Activated CD4-positive, alpha-beta T cell treated with anti-CD3 and anti-CD28 coated beads for 1 hour (primary cell): ENCODE measurements at places on chromosomes 5 and 9.
A peak's percentile ranks its signal among the peaks of the same experiment; 100 is the strongest.

DNA sequence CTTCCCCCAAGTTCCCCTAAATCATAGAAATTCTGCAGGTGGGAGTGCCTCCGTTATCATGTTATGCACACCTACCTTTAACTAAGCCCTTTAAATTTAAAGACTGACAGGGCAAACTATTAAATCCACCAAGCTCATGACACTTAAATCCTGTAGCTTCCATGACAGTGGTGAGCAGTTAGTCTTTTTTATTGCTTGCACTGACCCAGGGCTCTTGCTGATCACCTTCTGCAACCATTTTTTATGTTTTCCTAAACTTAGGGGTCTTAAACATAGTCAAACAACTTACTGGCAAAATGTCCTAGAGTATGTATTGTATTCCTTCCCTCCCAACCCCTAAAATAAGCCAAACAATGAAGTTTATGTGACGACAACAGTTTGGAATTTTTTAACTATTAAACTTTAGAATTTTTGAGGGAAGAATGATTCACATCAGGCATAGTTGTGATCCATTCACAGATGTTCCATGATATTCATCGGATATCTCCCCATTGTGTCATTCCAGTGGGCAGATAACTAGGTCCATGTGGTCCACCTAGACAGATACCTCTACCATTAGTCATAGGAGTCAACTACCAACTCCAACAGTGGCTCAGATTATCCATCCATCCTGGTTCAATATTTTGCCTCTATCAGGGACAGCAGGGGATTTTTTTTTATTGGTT is 283.1 kb downstream of the ADAMTS6 start:
- DNase-seq: no peak

GRCh38 chr5:126055348-126055729 is 367.9 kb upstream of the GRAMD2B start:
- DNase-seq: no peak

GRCh38 chr5:84783003-84783402 is 398.3 kb upstream of the EDIL3 start:
- DNase-seq: no peak

DNA sequence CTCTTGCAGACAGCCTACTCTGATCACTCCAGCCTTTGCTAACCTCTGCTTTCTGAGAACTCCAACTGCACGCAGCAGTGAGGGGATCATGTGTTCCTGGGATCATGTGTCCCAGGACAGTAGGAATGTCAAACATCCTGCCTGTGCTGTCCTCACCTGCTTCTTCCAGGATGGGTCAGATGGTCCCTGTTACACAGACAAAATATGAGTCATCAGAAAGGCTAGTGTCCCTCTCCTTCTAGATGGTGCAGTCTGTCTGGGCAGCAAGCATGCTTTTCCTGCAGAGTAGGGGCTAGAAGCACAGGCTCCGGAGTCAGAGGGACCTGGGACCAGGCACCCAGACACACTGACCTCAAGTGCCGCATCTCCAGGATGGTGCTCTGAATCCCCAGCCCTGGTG is 20.1 kb upstream of the SLC25A48 start:
- DNase-seq: no peak

- DNase-seq: no peak
These were observed 598.4 kb downstream of the CHSY3 start for GRCh38 chr5:130502702-130503101.

DNA sequence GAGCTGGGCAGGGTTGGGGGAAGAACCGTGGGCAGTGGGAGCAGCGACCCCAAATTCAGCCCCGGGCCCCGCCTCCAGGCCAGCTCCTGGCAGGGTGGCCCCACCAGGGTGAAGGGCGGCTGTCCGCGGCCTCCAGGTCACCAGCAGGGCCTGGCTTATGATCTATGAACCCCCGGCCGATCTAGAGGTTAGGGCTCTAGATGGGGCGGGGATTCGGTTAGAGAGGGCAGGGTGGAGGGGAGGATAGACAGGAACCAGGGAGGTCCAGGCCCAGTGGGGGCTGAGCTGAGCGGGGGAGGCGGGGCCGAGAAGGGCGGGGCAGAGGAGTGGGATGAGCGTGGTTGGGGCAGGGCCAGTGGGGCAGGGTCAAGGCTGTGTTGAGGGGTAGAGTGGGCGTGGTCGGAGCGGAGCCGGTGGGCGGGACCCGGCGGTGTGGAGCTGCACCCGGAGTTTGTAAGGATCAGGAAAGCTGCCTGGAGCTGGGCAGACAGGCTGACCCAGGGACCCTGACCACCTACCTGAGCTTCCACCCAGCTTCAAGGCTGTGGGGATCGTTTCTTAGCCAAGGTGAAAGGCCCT is 29.3 kb upstream of the OBP2B start:
- DNase-seq: peak; percentile 24

DNA sequence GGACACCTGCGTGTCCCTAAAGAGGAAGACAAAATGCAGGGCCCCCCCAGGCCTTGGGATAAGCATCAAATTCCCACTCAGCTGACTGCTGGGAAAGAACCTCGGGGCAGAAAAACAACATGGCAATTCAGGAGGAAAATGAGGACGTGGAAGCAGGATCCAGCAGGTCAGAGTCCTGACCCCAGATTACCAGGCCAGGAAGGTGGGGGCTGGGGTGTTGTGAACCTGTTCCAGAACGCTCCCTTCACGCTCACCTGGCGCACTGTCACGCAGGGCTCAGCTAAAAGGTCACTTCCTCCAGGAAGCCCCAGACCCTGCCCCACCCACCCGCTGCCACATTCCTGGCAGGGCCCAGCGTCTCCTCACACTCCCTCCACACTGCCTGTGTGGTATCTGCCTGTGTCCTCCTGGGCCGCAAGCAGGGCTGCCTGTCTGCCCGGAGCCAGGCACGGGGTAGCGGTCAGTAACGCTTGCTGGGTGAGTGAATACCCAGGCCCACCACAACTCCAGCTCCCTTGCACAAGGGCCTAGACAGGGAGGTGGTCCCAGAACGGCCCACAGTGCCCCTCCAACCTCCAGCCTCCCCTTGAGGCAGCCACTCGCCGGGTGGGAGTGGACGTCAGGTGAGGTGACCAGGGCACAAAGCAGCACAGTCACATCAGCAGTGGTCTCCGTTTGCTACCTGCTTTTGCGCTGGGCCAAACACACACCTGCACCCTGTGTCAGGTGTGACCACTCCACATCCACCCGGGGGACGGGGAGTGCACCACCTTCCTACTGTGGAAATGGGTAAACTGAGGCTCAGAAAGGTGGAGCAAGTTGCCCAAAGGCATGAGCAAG is 18.1 kb downstream of the VAV2 start:
- no peak for DNase-seq

GRCh38 chr9:129836311-129837007 is 1.2 kb downstream of the USP20 start:
- DNase-seq: peak; percentile 26

GRCh38 chr9:73031350-73031749 is 78.5 kb upstream of the ALDH1A1 start:
- no peak for DNase-seq

GRCh38 chr5:96896806-96897205 is 20.5 kb downstream of the ERAP2 start:
- DNase-seq: no peak

- DNase-seq: no peak
These were observed 5.6 kb upstream of the PPP2R2B start for GRCh38 chr5:146884066-146884626.

DNA sequence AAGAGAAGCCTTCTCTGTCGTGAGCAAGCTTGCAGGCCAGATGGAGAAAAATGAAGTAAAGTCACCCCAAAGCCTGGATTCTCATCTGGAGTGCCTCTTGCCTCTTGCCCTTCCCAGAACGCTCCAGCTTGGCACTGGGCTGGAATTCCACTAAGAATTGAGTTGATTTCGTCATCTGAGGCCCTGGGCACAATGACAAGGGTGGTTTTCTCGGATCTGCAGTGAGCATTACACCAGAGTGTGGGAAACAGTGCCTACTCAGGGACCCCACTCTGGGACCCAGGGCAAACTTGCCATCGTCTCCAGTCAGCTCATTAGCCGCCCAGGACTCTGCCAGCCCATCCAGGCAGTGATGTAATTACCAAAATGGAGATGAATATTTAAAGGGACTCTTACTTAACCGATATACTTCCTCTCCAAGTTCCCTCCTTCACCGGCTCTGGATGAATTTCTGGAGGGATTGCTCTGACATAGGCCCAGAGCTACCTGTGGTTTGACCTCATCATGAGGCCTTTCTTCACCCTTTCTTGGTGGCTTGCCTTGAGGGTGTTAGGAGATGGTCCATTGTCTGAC is 44.7 kb upstream of the LCP2 start:
- DNase-seq: no peak

- no peak for DNase-seq
These were observed 13.9 kb downstream of the SLC31A2 start for GRCh38 chr9:113164536-113165300.
